HCEC 1CT (cell line): ENCODE measurements at places on chromosomes 5 and 9.
A peak's percentile ranks its signal among the peaks of the same experiment; 100 is the strongest.

DNA sequence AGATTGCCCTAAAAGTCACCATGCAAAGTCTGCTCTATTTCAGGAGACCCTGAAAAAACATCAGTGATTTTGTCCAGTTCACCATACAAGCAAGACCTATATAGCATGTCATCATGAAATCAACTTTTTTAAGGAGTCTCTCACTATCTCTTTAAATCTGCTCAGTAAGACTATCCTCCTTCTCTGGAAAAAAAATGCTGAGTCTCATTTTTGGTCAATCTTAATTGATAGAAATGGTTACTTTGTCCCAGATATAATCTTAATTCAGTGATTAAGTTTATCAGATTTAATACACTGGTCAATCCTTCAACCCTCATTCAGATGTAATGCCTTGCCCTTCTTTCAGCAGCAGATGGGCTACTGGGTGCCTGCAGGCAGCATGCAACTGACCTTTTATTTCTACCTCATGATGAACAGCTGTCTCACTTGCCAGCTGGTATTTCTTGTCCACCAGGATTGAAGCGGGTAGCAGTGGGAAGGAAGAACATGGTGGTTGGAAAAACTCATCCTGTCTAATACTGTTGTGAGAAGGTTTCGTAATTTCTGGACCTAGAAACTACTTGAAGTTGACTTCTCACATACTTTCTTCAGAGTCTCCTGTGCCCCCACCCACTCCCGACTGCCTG lies 375.3 kb downstream of the DNAH5 start:
- DNase-seq: no peak

GRCh38 chr5:76565009-76565408 lies 58.2 kb downstream of the F2RL2 start:
- DNase-seq: no peak

- DNase-seq: no peak
Observed at GRCh38 chr5:153080940-153081339, 409.5 kb upstream of the GRIA1 start.

DNA sequence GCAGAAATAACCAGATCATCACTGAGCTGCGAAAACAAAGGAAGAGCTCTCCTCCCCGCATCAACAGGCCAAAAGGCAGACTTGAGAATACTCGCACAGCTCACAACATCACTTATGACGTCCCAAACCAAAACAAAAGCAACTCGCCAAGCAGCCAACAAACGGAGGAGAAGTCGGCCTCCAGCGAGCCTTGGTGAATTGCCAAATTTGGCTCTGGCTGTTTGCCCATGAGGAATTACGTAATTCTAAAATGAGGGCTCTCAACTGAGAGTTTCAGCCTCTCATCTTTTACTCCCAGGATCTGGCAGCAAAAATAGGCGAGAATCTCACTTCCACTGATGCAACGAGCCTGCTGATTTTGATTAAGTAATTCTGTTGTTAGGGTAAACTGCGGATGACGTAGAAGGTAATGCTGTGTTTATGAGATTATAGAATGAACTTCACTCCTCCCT lies 51.7 kb upstream of the SEMA6A start:
- DNase-seq: no peak

DNA sequence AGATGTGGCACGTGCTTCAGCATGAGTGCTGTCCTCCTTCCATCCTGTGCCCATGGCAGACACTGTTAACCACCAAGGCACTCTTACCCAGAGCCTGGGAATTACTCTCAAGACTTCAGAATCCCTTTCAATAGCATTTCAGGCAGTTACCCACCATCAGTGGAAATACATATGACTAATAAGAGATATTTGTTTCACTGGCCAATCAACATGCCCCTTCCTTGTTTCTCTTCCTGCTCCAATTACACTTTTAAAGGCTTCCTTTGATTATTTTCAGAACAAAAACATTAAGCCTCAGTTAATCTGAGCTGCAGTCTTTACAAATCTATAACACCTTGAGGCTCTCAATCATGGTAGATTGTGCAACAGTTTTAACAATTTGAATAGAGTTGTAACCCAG lies 70.8 kb downstream of the PRELID2 start:
- DNase-seq: no peak

- DNase-seq: peak; percentile 84
Observed at GRCh38 chr9:111952559-111952958, 55.9 kb downstream of the UGCG start.

DNA sequence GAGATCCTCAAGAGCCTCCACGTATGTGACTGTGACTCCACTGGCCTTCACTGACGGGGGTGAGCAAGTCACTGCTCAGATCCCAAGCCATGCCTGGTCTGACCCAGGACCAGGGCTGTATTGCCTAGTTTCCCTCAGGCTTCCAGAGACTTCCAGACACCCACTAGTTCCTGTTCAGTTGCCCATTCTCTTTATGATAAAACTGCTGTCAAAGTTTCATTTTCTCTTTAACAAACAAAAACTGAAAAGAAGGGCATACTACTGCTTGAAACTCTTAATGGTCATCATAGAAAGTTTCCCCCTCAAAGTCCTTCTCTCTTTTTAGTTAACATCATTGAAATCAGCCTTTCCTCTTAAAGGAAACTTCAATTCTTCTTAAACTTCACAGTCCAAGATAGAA lies 105.7 kb upstream of the GHR start:
- DNase-seq: no peak

GRCh38 chr5:32713770-32714381 lies 2.8 kb downstream of the NPR3 start:
- peak; percentile 19 for DNase-seq
